ENCODE measurements at places on chromosomes 7 and 10.
A peak's percentile ranks its signal among the peaks of the same experiment; 100 is the strongest.

DNA sequence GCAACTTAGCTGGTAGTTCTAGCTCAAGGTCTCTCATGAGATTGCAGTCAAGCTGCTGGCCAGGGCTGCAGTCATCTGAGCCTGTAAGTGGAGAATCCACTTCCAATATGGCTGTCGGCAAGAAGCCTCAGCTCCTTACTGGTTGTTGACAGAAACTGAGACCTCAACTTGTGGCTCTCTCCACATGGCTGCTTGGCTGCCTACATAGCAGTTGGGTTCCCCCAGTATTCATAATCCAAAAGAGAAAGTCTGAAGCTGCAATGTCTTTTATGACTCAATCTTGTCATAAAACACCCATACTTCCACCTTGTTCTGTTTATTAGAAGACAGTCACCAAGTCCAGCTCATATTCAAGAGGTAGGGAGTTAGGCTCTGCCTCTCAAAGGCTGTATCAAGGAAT is 334.9 kb upstream of the KMT2E start:
- no peak for DNase-seq

GRCh38 chr10:29736366-29737073 is 101.7 kb upstream of the SVIL start:
- no peak for DNase-seq

DNA sequence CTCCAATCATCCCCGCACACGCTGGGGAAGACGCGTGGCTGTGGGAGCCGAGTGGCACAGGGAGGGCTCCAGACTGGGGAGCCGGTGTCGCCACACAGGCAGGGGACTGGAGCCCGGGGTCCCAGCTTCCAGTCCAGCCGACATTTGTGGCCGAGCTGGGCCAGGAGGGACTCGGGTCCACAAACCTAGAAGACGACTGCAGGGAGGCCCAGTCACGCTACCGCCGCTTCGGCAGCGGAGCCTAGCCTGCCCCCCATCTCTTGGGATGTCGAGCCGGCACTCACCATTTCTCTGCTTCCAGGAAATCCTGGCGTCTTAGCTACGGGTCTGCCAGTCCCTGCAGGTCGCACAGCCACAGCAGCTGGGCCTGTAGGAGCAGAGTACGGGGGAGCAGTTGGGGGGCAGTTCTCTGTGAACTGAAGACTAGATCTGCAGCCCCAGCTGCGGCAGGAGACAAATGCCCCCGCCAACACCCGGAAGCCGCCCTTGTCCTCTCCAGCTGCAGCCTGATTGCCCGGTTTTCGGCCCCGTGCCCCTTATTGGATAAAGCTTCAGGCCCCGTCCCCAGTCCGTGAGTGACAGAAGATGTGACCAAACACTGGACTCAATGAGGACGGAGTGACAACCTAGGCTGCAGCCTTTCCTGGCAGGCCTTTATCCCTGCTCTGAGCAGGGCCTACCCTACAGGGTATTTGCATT is 270.7 kb downstream of the ZNF33B start:
- DNase-seq, result peak; percentile 88

DNA sequence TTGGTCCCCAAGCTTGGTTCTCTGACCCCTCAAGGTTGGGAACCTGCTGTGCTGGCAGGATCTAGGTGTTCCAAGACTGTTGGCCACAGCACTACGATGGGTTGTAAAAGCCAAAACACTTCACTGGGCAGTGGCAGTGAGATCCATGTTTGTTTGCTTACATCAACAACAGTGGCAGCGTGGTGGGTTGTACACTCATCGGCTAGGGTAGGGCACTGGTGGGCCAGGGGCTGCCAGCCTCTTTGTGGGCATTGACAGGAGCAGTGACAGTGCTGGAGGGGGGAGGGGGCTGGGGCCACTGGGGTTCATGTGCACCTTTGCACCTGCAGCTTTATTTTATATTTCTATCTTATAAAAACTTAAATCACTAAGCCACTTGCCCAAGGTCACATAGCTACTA is 126.7 kb upstream of the ZWINT start:
- no peak for DNase-seq

- DNase-seq, result no peak
These were observed 11.9 kb downstream of the PSTK start for GRCh38 chr10:122992031-122992585.

- no peak for DNase-seq
These were observed 1015.9 kb downstream of the REEP3 start for GRCh38 chr10:64537112-64537511.

DNA sequence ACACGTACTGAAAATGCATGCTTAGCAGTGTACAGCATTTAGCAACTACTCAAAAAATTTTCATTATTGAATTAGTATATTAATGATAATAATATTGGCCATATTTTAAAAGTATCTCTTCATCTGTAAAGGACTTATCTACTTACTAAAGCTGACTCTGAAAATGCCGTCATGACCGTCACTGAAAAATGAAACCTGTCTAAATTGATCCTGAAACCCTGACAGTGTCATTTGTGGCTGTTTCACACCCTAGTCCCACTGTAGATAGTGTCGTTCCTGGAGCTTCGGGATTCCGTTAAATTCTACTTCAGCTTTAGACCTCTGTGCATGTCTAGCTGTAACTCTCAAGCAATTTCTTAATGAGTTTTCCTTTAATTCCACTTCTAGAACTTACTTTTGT is 35.8 kb upstream of the EZH2 start:
- no peak for DNase-seq

- no peak for DNase-seq
These were observed 21.8 kb upstream of the MYL7 start for GRCh38 chr7:44162785-44163395.

DNA sequence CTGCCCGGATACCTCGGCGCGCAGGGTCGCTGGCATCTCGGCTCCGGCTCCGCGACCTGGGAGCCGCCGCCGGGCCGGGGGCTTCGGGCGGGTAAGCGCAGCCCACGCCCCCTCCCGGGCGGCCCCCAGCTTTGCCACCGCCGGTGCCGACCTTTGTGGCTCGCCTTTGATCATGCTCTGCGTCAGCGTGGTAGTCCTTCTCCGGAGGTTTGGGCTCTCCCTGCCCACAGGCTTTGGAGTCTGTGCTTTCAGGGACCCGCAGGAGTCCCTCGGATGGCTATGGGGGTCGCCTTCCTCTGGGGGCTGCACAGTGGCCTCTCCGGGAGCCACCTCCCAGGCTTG is 7.3 kb downstream of the ATP6V1F start:
- no peak for DNase-seq

DNA sequence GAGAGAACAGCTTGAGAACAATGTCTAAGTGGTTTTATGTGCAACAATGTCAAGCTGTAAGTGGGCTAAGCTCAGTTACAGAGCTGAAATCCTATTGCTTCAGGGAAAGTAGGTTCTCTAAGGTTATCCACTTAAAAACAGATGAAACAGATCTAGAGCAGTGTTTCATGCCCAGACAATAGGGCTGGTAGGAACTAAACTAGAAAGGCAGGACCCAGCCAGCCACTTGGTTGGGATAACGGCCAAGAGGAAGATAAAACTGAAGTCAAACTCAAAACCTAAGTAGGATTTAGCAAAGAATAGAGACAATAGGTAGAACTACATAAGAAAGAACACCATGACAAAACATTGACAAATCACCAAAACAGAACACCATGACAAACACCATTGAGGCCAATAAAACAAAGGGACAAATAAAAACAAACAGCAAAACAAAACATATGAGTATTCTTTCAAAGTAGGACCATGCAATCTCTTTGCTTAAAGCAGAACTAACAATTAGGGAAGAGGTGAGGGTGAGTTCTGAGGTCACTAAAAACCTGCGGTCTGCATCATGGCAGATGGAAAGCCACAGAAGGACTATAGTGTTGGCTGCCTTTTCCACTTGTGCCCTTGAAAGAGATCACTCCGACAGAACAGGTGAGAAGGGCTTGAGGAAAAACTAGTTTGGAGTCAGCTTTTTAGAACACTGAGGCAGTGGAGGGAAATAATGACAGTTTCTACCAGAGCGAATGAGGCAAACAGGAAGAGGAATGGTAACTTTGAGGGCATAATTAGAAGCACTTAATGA is 81.0 kb downstream of the HGF start:
- no peak for DNase-seq

GRCh38 chr10:84159076-84159685 is 14.4 kb upstream of the GPR15LG start:
- DNase-seq, result no peak

DNA sequence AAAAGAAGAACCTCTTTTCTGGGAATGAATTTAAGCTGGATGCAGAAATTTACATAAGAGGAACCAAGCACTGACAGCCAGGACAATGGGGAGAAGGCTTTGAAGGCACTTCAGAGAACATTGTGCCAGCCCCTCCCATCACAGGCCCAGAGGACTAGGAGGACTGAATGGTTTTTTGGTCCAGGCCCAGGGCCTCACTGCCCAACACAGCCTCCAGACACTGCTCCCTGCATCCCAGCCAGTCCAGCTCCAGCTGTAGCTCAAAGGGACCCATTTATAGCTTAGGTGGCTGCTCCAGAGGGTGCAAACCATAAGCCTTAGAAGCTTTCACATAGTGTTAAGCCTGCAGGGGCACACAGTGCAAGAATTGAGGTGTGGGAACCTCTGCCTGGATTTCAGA is 142.1 kb downstream of the DPY19L1 start:
- DNase-seq, result no peak

DNA sequence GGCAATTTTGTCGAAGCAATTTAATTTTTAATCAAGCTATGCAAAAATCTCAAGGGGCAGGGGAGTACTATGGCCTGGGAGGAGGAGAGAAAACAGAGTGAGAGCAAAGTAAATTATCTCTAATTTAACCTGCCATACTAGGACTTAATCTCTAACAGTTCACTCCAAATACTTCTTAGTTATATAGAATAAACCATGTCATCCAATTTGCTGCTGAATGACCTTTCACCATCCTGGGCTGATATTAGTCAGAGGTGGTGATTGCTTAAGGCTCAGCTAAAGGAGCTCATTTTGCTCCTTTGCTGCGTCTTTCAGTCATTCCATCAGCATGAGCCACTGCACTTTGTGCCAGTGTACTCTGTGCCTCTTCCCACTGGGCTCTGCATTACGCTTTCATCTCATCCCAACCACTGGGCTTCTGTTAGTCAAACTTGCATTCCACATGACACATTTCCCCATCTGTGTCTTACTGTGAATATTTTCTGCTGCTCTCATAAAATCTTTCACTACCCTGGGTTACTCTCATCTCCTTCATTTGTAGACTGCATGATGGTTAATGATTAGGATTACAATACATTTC is 84.3 kb downstream of the CD36 start:
- DNase-seq, result peak; percentile 98

- no peak for DNase-seq
These were observed 593.5 kb downstream of the NRG3 start for GRCh38 chr10:82468453-82468852.

GRCh38 chr7:12716134-12716681 is 28.8 kb downstream of the ARL4A start:
- no peak for DNase-seq

DNA sequence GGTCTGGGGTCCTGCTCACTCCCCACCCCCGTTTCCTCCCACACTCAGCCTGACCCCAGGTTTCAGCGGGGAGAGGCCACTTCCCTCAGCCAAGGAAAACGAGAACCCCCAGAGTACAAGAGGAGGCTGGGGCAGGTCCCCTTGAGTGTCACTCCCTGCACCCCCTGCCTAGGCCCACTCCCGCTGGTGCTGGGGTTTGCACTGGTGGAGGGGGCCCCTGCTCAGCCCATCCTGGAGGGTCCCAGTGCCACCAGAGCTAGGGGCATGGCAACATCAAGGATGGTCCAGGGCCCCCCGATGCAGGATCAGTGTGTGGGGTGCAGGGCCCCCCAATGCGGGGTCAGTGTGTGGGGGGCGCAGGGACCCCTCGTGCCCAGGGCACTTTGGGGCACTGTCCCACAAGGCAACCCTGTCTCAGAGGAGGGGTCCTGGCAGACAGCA is 70.5 kb upstream of the KCTD7 start:
- no peak for DNase-seq

DNA sequence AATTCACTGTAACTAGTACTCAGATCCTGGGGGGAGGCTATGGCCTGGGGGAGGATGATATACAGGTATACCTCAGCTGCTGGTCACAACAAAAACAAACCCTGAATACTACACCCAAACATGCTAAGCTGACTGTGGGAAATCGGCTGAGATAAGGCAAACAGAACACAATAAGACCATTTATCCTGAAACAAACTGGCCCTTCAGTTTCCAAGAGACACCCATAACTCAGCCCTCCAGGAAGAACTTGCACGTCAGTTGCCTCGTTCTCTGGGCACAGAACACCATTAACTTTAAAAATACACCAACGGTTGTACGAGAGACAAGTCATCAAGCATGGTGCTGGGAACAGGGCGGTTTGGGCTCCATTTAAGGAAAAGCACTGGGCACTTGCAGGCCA is 24.1 kb upstream of the KCNMA1 start:
- DNase-seq, result no peak

GRCh38 chr7:3912291-3912690 is 611.2 kb downstream of the SDK1 start:
- no peak for DNase-seq

GRCh38 chr7:10646194-10646593 is 327.5 kb upstream of the PHF14 start:
- no peak for DNase-seq

DNA sequence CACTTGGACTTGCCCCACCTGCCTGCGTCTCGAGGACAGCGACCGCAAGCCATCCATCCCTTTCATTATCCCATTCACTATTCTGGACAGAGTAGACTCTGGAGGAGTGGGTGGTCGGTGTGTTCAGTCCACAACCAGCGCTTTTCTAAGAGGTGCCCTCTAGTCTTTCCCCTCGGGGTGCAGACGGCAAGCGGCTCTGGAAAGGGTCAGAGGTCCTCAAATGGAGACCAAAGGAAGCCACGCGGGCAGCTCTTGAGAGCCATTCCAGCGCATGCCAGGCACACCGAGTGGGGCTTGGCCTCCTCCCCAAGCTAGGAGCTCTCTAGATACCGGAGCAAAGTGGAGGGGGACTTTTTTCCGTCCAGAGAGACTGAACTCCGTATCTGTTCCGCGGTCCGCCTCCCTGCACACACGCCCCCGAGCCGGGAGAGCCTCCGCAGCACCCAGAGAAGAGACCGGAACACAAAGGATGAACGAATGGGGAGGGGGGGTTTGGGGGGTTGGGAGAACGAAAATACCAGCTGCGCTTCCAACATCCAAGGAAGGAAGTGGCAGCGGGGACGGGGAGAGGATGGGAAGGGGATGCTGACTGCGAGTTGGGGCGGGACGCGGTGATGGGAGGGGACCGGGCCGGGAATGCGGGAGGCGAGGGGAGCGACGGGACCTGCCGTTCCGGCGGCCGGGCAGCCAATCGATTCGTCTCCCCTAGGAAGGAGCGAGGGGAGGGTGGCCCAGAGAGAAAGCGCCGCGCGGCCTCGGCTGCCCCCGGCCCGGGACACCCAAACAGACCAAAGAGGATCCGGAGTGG is 515 bp downstream of the GSDME start:
- DNase-seq, result peak; percentile 27

GRCh38 chr10:77643795-77644468 is 6.3 kb upstream of the KCNMA1 start:
- DNase-seq, result peak; percentile 57

GRCh38 chr10:93099670-93100069 is 26.0 kb downstream of the CYP26A1 start:
- DNase-seq, result no peak

DNA sequence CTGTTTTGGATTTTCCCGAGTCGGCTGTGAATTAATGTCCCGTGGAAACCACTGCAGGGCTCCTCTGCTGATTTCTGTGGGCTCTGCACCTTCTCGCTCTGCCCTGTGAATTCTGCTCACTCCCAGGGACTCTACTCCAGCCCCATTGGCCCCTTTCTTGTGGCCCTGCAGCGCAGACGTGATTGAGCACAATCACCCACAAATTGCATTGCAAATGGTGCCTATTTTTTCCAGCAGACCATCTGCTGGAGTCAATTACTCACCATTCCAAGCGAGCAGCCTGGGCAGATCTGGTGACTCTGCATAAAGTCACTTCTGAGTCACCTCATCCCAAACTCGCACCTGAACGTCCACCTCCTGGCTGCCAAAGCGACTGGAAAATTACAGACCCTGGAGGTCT is 235.8 kb downstream of the PAXIP1 start:
- no peak for DNase-seq
